Retinal pigment epithelial cell (primary cell): ENCODE measurements at places on chromosomes 6 and 20.

GRCh38 chr20:60055740-60056139 lies 97.5 kb downstream of the CDH26 start:
- no peak for DNase-seq

DNA sequence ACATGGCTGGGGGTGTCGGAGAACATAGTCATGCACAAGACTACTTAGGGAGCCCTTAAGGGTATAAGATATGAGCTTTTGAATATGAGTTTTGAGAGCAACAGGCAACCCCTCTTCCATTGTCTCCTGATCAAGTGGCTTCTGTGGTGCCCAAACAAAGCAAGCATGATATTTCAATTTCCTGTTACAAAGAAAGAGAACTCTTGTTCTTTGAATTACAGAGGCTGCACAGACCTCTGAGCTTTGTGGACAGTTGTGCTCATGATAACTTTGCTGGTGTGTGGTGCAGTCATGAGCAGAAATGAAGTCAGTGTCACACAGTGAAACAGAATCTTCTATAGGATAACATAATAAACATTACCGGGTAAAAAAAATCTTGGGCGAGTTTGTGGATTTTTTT lies 66.8 kb upstream of the THEMIS start:
- no peak for DNase-seq

- no peak for DNase-seq
These were observed 78.4 kb downstream of the AHI1 start for GRCh38 chr6:135419162-135419561.

GRCh38 chr6:111427341-111428116 lies 55.5 kb downstream of the REV3L start:
- DNase-seq, result peak; percentile 31

DNA sequence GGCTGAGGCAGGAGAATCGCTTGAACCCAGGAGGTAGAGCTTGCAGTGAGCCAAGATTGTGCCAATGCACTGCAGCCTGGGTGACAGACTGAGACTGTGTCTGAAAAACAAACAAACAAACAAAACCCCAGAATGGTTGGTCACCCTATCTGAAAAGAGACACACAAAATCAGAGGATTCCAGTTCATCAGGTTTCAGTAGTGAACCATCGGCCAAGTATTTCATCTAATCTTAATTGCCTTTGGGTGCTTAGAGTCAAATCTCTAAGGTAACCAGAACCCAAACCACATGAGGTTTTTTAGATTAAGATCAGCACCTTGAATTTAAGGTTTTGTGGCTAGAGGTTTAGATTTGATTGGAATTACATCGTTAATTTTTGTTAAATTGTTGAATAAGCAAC lies 8.3 kb upstream of the ZBTB2 start:
- no peak for DNase-seq

- no peak for DNase-seq
These were observed 10.5 kb upstream of the DEFB128 start for GRCh38 chr20:199996-200395.

DNA sequence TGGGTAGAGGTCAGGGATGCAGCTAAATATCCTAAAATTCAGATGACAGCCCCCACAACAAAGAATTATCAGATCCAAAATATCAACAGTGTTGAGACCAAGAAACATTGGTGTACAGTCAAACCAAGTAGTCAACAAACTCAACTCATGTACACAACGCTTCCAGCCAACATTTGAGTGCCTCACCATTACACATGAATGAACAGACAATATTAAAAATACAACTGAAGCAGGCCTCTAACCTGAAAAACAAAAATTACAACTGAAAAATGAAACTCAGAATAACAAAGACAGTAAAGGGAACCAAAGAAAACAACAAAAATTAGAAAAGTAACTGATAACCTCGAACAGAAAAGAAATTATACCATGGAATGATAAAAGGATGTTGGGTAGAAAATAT lies 46.2 kb downstream of the HACE1 start:
- DNase-seq, result no peak

- DNase-seq, result no peak
These were observed 101.8 kb upstream of the DST start for GRCh38 chr6:56744528-56744927.

GRCh38 chr20:31839782-31840487 lies 5.5 kb downstream of the FOXS1 start:
- DNase-seq, result no peak

- DNase-seq, result no peak
These were observed 168.0 kb upstream of the LRFN2 start for GRCh38 chr6:40755046-40755681.

DNA sequence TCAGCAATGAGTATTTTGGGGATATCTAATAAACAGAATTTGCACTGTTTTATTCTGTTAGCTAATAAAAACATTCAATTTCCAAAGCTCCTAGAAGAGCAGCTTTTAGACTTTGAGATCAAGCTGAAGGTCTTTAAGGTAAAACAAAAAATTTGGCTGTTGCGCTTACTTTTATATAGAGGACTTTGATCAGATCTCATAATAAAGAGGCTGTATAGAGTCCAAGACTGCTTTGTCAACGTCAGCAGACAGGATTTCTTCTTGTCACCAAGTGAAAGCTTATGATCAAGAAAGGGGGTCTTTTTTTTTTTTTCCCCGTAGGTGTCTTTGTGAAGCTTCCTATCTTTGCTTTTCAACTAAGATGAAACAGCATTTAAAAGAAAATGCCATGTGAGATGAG lies 556.5 kb upstream of the SLC35B3 start:
- no peak for DNase-seq

DNA sequence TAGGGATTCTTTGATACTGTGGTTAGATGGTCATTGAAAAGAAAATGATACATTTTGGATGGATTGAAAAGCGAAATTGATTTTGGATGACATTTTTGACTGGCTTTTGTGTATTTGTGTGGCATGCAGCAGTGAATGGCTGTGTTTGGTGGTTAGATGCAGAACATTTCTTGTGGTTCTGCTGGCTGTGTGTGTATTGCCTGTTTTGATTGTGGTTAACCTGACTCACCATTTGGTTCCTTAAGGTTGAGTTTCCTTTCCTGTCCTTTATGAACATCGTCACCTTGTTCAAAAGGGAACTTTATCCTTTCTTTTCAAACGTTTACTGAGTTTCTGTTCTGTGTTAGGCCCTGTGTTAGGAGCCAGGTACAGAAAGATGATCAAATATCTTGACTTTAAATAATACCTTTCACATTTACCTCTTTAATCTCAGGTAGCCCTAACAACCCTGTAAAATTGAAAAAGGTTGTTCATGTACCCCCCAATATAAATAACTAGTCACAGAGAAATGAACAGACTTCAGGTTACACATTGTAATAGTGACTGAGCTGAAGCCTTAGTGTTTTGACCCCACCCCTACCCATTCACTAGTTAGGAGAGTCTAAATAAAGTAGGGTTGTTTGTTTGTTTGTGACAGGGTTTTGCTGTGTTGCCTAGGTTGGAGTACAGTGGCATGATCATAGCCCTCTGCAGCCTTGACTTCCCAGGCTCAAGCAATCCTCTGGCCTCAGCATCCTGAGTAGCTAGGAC lies 23.8 kb downstream of the ANKS1A start:
- no peak for DNase-seq

- DNase-seq, result no peak
These were observed 224.8 kb downstream of the GRM1 start for GRCh38 chr6:146253691-146254090.

DNA sequence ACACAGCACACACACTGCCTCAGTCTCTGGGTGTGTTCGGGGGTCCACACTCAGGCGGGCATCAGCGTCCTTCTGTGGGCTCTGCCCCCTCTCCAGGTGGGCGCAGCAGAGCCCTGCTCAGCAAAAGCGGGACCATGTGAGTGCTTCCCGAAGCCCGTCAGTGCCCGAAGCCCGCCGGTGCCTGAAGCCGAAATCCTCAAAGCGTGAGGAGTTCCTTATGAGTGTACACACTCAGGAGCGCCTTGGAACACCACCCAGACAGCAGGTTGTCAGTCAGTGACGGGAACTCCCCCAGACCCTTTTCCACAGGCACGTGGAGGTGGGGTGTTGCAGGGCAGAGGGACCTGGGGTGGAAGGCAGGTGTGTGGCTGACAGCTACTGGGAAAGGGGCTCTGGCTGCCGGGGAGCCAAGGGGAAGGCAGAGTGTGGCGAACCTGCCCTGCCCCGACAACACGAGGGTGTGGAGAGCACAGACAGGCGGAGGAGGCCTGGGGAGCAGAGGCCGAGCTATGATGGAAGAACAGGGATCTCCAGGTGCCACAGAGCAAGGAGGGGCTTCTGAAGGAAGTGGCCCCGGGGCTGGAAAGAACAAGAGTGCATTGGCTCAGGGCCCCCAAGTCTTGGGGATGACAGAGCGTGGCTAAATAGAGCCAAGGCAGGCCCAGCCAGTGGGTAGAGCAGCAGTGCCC lies 87.7 kb downstream of the RAMACL start:
- DNase-seq, result no peak

DNA sequence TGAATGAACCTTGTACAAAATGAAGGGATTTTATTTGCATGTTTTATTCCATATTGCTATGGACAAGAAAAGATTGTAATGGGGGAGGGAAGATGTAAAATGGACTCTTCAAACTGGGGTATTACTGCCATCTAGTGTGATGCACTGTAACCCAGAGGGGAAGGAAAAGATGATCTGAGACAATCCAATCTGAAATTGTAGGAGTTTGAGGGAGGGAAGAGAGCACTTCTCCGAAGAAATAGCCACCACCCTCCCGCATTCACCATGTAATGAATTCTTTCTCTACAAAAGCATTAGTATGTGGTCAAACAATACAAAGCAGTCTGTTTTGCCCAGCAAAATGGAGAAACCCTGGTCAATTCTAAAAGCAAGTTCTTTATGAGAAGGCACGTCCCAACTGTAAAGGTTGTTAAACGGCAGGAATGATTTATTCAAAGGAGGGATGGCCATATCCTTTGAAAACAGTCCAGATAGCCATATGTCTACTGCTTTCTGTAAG lies 679.5 kb upstream of the NRSN1 start:
- DNase-seq, result peak; percentile 32

DNA sequence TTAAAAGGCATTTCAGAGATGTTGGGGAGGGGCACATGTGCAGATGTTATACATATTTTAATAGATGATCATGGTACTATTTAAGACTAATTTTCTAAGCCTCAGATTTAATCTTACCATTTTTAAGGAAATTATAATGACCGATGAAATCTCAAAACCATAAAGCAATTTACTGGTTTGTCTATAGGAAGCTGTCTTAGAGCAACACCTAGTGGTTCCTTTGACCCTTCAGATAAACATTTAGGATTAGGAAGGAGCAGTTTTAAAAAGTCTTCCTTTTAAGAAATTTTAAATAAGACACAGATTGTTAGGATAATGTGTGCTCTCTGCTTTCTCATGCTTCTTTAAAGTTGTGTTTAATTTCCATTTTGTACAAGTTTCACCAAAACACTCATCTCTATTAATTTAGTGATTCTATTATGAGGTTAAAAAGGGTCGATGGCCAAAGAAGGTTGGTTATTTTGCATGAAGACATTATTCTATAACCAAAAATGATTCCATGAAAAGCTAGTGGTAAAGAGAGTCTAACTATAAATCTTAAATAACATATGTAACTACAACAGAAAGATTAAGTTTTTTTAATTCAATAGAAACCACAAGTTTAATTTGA lies 376.4 kb downstream of the HACE1 start:
- DNase-seq, result no peak

DNA sequence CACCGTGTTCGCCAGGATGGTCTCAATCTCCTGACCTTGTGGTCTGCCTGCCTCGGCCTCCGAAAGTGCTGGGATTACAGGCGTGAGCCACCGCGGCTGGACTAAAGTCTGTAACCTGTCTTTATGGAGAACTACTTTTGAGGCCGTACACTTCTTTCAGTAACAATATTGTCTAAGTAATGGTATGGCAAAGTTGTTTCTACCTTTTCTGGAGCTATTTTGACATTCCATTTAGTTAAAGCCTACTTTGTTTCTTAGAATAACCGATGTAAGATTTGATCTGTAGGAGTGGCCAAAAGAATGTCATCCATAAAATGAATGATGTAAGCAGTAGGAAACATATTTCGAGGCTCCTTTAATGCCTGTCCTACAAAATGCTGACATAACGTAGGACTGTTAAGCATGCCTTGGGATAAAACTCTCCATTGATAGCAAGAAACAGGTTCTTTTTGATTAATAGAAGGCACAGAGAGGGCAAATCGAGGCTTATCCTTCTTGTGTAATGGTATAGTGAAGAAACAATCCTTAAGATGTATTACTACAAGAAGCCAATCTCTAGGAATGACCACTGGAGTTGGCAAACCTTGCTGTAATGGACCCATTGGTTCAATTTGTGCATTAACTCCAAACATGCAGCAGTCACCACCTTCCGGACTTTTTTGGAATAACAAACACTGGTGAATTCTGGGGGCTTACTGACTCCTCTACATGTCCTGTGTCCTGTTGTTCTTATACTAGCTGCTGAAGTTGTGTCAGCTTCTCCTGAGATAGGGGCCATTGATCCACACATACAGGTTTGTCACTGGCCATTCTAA lies 35.9 kb downstream of the HLA-DRA start:
- DNase-seq, result no peak

GRCh38 chr20:63959699-63960075 lies 3.5 kb upstream of the UCKL1 start:
- no peak for DNase-seq

DNA sequence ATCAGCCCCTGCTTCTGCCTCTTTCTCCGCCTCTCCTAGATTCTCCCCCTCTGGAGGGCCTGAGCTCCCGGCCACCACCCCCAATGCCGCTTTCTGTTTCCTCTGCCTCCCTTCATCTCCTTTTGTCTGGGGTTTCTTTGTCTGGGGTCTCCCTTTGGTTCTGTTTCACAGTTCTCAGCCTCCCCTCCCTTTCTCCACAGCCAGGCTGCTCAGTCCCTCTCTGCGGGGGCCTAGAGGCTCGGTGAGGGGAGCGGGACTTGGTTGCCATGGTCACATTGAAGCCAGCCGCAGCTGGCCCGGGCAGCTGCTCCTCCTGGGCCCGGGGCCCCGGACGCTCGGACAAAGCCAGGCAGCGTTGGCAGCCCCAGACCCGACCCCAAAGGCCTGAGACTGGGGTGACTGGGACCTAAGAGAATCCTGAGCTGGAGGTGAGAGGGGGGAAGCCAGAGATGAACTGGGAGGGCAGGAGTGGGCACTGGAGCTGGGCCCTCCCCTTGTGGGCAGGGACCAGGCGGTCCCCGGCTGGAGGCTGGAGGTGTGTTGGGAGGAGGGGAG lies 3.5 kb upstream of the DDR1 start:
- no peak for DNase-seq

GRCh38 chr20:50193199-50193835 lies 2.7 kb downstream of the CEBPB start:
- DNase-seq, result no peak

DNA sequence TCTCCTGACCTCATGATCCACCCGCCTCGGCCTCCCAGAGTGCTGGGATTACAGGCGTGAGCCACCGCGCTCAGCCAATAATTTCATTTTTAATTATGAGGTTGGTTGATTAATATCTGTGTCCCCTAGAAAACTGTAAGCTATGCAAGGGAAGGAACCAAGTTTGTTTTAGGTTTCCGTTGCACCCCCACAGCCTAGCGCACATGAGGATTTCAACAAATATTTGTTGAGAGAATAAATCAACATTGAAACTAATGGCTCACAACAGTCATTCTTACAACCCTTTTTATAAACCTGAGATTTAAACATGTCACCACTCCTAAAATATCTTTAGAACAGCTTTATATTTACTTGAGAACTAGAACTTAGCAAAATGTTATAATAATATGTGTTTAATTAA lies 114.0 kb upstream of the CARMIL1 start:
- no peak for DNase-seq

- DNase-seq, result no peak
These were observed 318.9 kb downstream of the SYNE1 start for GRCh38 chr6:152318278-152318677.
